ENCODE measurements at places on chromosomes 2 and 18.

GRCh38 chr2:184346338-184346862 is 251.9 kb upstream of the ZNF804A start:
- DNase-seq, result no peak

GRCh38 chr2:54122171-54122935 is 6.9 kb downstream of the ACYP2 start:
- no peak for DNase-seq

DNA sequence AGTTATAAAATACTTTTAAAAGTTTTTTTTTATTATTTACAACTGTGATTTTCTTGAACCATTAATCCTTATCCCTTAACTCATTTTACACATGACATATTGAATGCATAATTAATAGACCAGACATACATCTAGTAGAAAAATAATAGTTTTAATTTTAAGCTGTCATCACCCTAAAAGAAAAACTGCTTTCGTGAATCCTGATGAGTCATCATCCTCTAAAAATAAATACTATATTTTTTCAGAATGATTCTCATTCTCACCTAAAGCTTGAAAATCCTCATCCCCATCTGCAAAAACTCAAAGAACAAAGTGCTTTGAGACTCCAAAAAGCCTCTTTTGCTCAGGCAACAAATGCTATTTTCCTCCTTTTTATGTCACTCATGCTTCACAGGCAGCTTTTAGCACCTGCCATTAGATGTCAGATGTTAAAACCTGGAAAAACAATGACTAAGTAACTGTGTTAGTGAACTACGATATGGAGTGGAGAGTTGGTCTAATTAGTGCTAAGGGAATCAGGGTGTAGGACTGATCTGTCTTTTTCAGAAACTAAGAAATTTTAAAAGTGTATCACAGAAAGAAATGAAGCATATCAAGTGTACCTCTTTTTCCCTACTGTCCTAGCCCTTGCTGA is 297.6 kb downstream of the TMX3 start:
- DNase-seq, result no peak

GRCh38 chr2:209662021-209662420 is 109.6 kb upstream of the UNC80 start:
- no peak for DNase-seq

DNA sequence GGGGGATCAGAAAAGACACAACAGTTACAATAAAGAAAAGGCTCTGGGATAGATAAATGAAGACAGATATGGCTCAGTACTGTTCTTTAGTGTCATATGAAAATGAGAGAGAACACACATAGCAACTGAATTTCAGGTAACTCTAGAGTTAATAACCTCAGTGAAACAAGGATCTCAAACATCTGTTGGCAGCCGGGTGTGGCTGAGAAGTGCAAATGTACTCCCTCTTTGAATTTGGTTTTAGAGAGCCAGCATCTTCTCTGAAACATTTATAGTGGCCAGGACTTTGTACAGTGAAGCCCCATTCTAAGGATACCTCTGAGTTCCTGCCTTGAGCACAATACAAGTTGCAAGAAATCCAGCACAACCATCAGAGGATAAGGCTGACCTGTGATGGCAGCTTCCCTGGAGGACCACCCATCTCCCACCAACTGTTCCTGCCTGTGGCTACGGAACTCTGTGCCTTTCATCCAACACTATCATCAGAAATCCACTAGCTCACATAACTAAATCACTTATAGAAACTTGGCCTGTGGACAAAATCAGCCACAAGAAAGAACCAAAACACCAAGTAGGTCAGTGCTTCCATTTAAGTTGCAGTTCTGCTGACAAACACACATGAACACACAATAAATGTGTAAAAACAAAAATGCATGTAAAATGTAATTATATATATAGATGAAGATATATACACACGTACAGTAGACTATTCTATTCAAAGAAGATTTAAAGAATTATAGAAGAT is 37.3 kb upstream of the PEX13 start:
- no peak for DNase-seq

- no peak for DNase-seq
Observed at GRCh38 chr2:20169796-20170703, 54.9 kb downstream of the SDC1 start.

- no peak for DNase-seq
Observed at GRCh38 chr18:57025540-57025939, 121.3 kb upstream of the BOD1L2 start.

DNA sequence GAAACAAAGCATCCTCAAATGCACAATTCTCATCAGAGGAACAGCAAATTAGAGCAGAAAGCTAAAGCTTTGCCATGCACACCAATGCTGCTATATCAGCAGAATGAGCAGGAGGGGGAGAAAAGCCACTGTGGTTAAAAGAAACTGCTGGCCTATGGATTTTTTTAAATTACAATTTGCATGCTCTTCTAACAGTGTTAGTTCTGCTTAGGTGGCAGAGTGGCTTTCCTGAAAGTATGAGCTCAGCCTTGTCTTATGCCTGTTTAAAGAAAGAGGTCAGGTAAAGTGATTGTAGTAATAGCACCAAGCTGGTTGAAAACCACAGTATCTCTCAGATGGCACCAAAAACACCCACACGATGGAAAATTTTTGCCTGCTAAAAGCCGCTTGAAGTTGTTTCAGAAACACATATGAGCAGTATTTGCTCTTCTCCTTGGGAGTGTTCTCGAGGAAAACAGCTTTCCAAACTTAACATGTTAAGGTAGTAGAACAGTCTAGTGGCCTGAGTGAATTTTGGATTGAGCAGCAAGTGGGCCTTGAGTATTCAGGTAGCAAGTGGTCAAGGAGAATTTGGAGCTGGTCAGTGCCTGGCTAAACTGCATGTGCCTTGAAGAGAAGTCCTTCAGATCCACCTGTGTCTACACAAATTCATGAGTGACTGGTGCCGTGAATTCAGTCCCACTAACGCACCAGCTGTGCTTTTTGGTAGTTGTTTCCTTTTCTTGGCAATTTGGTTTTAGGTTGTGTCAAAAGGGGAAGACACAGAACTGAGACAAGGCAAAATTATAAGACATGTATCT is 19.6 kb upstream of the NDUFV2 start:
- no peak for DNase-seq

- DNase-seq, result no peak
Observed at GRCh38 chr2:127485694-127486071, 40.6 kb downstream of the IWS1 start.

GRCh38 chr2:101837354-101837753 is 139.8 kb downstream of the MAP4K4 start:
- no peak for DNase-seq

GRCh38 chr2:182541268-182541667 is 114.4 kb upstream of the PDE1A start:
- no peak for DNase-seq

DNA sequence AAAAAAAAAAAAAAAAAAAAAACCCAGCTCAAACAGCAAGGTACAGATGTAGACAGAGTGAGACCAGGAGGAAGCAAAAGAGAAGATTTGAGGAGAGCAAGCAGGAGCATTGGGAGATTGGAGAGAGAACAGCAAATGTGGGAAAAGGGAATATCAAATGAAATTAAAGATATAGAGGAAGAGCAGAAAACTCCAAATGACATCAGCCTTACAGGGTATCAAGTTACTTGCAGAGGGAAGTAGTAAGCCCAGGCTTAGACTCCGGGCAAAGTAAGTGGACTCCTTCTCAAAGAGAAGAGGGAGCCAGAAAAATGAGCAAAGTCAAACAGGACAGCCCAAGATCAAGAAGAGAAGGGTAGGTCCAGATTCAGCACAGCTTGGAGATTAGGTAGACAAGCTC is 93.3 kb upstream of the PPP1CB start:
- DNase-seq, result peak; percentile 50

- DNase-seq, result no peak
Observed at GRCh38 chr18:36650266-36650665, 178.5 kb downstream of the TPGS2 start.

DNA sequence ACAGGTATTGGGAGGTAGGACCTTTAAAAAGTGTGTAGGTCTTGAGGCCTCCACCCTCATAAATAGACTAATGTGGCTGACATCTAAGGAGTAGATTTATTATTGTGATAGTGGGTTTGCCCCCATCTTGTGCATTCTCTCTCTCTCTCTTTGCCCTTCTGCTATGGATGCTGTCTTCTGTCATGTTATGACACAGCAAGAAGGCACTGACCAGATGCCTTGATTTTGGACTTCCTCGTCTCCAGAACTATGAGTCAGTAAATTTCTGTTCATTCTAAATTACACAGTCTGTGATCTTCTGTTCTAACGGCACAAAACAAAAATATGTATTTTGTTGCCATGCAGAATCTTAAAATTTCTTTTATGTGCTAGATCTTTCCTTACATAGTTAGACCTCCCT is 66.9 kb downstream of the ATAD2B start:
- DNase-seq, result no peak

GRCh38 chr18:58592223-58593214 is 36.4 kb downstream of the ALPK2 start:
- DNase-seq, result no peak

GRCh38 chr2:18272148-18272494 is 288.3 kb downstream of the RDH14 start:
- DNase-seq, result no peak

DNA sequence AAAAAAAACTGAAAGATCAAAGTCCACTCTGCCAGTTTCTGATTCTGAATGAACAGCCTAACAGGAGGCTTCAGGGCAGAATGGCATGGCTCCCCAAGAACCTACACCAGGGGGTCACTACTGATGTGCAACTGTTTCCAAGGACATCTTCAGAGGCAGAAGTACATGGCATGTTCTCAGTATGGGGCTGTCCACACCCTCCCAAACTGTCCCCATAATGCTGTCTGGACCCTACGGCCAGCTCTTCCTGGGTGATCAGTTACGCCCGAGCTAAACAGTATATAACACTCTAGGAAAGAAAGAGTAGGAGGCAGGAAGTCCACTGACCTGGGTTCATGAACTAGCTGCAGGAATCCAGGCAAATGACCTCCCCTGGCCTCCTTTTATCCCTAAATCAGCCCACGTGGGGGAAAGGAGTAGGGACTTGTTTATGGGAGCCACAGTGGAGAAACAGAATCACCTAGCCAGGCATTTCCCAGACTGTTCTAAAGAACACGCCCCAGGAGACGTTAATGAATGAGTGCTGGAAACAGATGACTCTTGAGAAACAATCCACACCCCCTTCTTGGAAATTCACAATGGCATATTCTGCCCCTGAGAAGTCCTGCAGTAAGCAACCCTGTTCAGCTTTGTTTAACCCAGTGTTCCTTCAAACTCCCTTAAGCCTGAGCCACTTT is 2.5 kb downstream of the TMBIM1 start:
- no peak for DNase-seq

GRCh38 chr2:151974988-151975387 is 123.9 kb downstream of the CACNB4 start:
- DNase-seq, result no peak

DNA sequence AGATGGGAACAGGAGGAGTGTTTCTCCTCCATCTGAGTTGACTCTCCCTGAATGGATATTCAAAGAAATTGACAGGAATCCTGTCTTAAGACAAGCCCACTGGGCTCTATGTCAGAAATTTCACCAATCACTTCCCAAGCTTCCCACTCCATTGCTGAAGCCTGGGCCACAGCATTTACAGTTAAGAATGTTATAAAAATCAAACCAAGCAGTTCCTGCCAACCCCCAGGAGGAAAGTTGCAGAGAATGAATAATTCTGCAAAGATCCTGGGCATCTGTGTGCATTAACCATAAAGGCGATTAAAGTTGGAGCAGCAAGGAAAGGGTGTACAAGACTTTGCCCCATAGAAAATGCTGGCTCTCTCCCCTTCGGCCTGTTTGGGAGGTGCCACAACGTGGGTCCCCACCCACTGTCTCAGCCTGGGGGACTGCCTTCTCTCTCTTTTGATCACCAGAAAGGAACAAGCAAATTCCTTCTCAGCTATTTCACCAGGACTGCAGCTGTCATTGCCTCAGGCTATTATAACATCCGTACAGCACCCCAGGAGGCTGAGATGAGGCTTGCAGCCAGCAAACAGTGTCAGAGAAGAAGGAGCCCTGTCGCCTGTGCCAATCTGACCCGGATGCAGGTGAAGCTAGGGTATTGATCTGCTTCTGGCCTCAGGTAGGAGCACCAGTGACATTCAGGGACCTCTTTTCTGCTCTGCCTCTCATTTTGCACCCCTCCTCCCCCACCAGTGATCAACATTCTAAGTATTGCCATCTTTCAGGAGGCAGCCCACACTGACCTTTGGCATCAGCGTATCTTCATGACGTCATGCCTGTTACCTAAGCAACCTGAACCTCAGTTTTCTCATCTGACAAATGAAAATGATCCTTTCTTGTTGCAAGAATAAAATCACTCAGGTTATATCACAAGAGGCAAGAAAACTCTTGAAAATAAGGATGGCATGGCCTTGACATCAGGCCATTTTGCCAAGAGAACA is 219.0 kb downstream of the SH3BP4 start:
- DNase-seq, result peak; percentile 69

- DNase-seq, result no peak
Observed at GRCh38 chr18:79245517-79246001, 150.2 kb upstream of the NFATC1 start.

DNA sequence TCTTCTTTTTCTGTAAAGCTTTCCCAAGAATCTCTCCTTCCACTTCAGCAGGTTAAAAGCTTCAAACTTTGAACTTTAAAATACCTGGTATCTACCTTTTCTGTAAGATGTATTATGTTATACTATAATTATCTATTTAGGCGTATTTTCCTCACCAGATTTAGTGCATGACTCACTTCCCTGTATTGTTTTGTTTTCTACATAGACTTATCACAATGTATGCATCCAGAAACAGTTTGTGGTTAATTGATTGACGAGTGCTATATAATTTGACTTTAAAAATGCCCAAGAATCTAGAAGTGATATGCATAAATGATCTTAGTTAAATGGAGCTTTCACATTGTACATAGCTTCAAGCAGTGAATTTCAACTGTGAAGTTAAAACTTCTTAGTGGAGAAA is 473.9 kb upstream of the CDH2 start:
- no peak for DNase-seq

DNA sequence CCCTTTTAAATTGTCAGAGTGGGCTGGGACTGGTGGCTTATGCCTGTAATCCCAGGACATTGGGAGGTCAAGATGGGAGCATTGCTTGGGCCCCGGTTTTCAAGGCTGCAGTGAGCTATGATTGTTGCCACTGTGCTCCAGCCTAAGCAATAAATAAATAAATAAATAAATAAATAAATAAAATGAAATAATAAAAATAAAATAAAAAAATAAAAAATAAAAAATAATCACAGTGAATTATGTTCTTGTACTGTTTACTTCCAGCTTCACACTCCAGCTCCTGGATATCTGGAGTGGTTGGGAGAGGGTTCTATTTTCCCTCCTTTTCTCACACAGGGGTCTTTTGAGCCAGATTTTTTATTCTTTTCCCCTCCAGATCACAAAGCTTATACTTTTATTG is 26.2 kb upstream of the PNPT1 start:
- no peak for DNase-seq

GRCh38 chr2:111068435-111069058 is 52.2 kb upstream of the BCL2L11 start:
- DNase-seq, result no peak

DNA sequence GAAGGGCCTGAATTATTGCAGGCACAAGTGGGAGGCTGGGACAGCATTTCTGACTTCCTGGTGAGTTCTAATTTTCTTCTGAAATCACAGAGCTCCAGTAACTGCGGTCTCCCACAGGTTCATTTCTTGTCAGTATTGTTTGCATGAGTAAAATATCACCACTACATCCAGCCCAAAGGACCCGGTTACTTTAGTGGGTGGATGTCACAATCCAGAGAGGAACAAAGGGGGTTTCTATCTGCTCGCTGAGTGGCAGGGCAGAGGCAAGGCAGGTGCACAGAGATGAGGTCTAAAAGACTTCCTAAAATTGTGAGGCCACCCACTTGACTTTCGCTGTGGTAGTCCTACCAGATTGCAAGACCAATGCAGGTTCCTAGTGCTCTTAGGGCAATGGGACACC is 800.4 kb upstream of the ID2 start:
- no peak for DNase-seq

GRCh38 chr2:3611589-3611988 is 16.7 kb downstream of the COLEC11 start:
- DNase-seq, result no peak

Measured in amniotic stem cell (primary cell).